ENCODE measurements at places on chromosomes 12 and 14. TPM values are rescaled to one million over a fixed set of nuclear protein-coding genes. Genes with fewer than 3 reads are reported as not detected.

Gene ADAMTS20
- polyA plus RNA-seq, result 0.49 TPM

- H3K27ac ChIP-seq, result no peak overlapping the region
- H3K27me3 ChIP-seq, result no peaks in the 10 kb centered on the region
These were observed 106.8 kb downstream of the ZFC3H1 start for GRCh38 chr12:71556875-71557274.

DNA sequence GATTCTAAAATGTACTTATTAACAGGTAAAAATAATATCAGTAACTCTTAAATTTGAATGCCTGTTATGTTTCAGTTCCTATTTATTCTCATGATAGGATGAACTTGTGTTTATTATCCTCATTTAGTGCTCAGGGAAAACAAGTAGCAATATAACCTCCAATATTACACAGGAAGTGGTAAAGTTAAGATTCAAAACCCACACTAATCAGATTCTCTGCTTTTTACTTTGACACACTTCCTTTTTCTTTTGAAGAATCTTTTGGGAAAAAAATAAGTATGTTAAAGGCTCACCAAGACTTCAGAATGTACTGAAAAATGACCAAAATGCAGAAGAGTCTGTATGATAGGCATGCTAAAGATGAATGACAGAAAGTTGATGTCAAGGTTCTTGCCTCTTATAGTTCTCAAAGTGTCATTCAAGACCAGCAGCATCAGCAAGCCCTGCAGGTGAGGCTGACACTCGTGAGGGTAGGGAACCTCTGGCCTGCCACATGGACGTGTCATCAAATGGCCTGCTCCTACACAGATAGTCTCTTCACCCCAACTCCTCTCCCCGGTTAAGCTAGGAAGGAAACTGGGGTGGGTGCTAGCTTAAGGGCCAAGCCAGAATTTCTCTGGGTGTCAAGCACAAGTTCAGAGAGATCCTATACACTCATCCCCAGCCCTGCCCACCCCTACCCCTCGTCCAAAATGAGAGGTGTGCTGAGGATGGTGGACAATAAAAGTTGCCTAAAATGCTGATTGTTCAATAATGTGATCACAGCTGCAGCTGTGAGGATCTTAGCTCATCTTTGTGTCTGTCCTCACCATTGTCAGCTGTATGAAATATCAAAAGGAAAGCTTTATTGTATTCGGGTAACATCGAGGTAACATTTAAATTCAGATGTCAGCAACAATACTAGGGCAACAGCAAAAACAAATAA lies 6.3 kb downstream of the TBPL2 start:
- no peak overlapping the region for H3K27ac ChIP-seq
- H3K27me3 ChIP-seq, result no peaks in the 10 kb centered on the region
- H3K4me3 ChIP-seq, result no peak overlapping the region

- no peak overlapping the region for H3K4me3 ChIP-seq
- H3K27me3 ChIP-seq, result no peaks in the 10 kb centered on the region
- peak overlapping the region; percentile 71 for H3K27ac ChIP-seq
- peak; percentile 49 for DNase-seq
- H3K4me1 ChIP-seq, result peaks cover 32% of the 10 kb centered on the region
- no peaks in the 10 kb centered on the region for H3K36me3 ChIP-seq
These were observed 411.6 kb downstream of the RAD51B start for GRCh38 chr14:68230950-68231717.

Gene DPY19L2
- polyA plus RNA-seq, result 12.6 TPM

- peaks cover 6% of the 10 kb centered on the region for H3K4me1 ChIP-seq
- H3K27ac ChIP-seq, result no peak overlapping the region
- peak; percentile 58 for DNase-seq
- no peaks in the 10 kb centered on the region for H3K27me3 ChIP-seq
These were observed 126.4 kb downstream of the DUSP6 start for GRCh38 chr12:89225808-89226411.

Gene LPAR5
- 21.4 TPM for polyA plus RNA-seq

Gene IL23A
- polyA plus RNA-seq, result 0.75 TPM

DNA sequence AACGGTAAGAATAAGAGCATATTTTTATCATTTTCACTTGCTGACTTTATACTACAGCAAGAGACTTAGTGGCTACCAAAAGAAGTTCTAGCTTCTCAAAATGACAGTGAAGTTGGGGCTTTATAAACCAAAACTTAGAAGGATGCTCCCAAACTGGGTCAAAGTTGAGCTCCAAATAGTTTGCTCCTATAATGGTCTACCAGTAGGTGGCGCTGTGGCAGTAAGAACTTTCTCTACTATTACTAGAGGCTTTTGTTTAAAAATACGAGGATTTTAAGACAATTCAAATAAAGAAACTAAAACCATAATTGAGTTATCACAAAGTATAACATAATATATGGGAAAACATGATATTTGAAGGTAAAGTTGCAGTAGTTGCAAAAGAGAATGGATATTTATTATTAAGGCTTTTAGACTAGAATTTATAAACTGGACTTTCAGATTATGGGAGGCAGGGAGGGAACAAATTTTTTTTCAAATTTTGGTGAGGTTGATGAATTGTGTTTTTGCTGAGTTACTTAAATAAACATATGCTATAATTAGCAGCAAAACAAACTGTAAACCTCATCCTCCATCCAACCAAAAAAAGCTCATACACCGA lies 75.0 kb downstream of the TGFB3 start:
- H3K36me3 ChIP-seq, result peaks cover 13% of the 10 kb centered on the region
- H3K27ac ChIP-seq, result no peak overlapping the region
- H3K4me1 ChIP-seq, result peaks cover 18% of the 10 kb centered on the region
- DNase-seq, result peak; percentile 39
- no peaks in the 10 kb centered on the region for H3K27me3 ChIP-seq
- no peak overlapping the region for H3K4me3 ChIP-seq

- no peaks in the 10 kb centered on the region for H3K36me3 ChIP-seq
- no peak overlapping the region for H3K4me3 ChIP-seq
- peaks cover 7% of the 10 kb centered on the region for H3K4me1 ChIP-seq
- no peak for DNase-seq
These were observed 11.5 kb downstream of the ASPG start for GRCh38 chr14:104096751-104097700.

Measured in large intestine (tissue), 12 donors.